CD8-positive, alpha-beta memory T cell (primary cell): ENCODE measurements at places on chromosomes 3 and 15. TPM values are rescaled to one million over a fixed set of nuclear protein-coding genes. Genes with fewer than 3 reads are reported as not detected.

P2RY1 gene
- 0.16 TPM for total RNA-seq

VEPH1 gene
- not detected for total RNA-seq

ACTR8 gene
- 34.7 TPM for total RNA-seq

- no peak overlapping the region for H3K4me3 ChIP-seq
- H3K27ac ChIP-seq: no peak overlapping the region
- H3K36me3 ChIP-seq: peaks cover 10% of the 10 kb centered on the region
- H3K27me3 ChIP-seq: no peaks in the 10 kb centered on the region
- DNase-seq: no peak
- no peaks in the 10 kb centered on the region for H3K4me1 ChIP-seq
Observed at GRCh38 chr15:42528970-42529369, 19.6 kb downstream of the LRRC57 start.

DNA sequence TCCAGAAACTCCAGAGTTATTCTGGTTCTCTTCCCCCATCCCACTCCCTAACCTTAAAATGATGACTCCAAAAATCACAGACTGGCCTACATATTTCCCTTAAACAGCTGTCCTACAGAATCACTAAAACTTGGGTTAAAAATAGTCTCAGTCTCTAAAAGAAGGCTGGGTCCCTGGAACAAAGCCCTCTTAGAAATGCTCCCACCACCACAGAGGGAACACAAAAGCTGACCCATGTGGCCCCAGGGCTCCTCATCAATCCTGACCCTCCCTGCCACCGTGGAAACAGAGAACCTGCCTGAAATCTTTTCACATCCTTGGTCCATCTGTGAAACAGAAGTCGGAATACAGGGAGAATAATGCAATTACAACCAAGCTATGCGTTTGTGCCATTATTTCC lies 55.7 kb upstream of the DCLK3 start:
- H3K27me3 ChIP-seq: no peaks in the 10 kb centered on the region
- DNase-seq: no peak
- H3K4me3 ChIP-seq: no peak overlapping the region
- H3K36me3 ChIP-seq: peaks cover 3% of the 10 kb centered on the region
- no peak overlapping the region for H3K27ac ChIP-seq

- no peak overlapping the region for H3K4me3 ChIP-seq
- no peaks in the 10 kb centered on the region for H3K4me1 ChIP-seq
- DNase-seq: no peak
- H3K27ac ChIP-seq: no peak overlapping the region
- H3K36me3 ChIP-seq: no peaks in the 10 kb centered on the region
Observed at GRCh38 chr3:122893282-122893681, 98.4 kb downstream of the SLC49A4 start.
